Heart right ventricle (tissue), 16 donors: ENCODE measurements at places on chromosomes 1 and 21. TPM values are rescaled to one million over a fixed set of nuclear protein-coding genes. Genes with fewer than 3 reads are reported as not detected.

DNA sequence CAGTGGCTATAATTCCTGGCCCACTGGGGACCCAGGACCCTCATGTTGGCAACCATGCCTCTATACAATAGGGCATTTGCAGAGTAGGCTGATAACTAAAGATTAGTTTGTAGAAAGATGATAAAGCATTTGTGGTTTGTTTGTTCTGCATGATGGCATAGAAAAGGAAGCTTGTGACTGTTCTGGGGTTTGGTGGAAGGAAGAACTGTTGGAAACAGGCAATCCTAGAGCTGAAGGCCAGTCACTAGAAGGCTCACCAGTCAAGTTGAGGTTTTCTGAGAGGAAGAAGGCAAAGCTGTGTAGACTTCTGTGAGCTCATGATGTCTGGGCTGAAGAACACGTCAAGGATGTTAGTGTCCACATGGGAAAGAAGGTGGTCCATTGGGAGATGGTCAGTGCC lies 140.3 kb upstream of the VANGL1 start:
- no peak for DNase-seq
- H3K4me1 ChIP-seq: no peaks in the 10 kb centered on the region
- H3K36me3 ChIP-seq: no peaks in the 10 kb centered on the region
- no peak overlapping the region for H3K4me3 ChIP-seq

GRCh38 chr1:55164906-55165305 lies 50.3 kb downstream of the USP24 start:
- H3K4me3 ChIP-seq: no peak overlapping the region
- peaks cover 24% of the 10 kb centered on the region for H3K4me1 ChIP-seq
- H3K27ac ChIP-seq: no peak overlapping the region

Gene MAN1C1
- total RNA-seq: 18.8 TPM

Gene NTMT2
- 2.8 TPM for total RNA-seq

DNA sequence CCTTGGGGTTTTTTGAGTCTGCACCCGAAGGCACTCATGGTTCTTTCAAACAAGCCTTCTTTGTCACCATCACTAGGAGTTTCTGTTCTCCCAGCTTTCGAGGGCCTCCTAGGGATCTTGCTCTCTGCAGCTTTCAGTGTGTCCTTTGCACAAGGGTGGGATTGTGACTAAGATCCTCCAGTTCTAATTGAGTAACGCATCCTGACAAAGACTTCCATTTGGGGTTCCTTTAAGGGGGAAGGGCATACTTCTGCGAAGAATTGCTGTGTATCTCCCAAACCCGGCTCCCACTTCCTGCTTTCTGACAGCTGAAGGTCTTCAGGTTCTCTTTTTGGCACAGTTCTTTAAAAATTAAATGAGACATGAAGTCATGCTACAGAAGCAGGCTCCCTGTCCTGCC lies 139.4 kb downstream of the EDEM3 start:
- no peaks in the 10 kb centered on the region for H3K27me3 ChIP-seq
- H3K4me3 ChIP-seq: no peak overlapping the region
- no peaks in the 10 kb centered on the region for H3K36me3 ChIP-seq
- no peak overlapping the region for H3K27ac ChIP-seq

DNA sequence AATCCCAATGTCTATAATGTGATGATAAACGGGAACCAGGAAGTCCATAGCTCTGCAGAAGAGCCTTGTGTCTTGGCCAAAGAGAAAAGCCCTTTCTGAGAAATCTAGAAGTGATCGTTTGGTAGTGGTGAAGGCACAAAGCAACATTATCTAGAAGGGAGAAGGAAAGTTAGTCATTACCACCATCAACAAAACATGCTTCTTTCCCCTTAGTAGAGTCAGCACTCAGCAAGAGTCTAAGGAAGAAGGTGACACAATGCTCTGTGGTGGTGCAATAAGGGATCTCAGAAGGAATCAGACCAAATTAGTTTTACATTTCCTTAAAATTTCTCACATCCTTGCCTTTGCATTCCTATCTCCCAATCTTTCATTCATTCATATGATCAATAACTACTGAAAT lies 134.4 kb upstream of the PRDX6 start:
- H3K36me3 ChIP-seq: no peaks in the 10 kb centered on the region
- no peaks in the 10 kb centered on the region for H3K27me3 ChIP-seq
- DNase-seq: no peak

DNA sequence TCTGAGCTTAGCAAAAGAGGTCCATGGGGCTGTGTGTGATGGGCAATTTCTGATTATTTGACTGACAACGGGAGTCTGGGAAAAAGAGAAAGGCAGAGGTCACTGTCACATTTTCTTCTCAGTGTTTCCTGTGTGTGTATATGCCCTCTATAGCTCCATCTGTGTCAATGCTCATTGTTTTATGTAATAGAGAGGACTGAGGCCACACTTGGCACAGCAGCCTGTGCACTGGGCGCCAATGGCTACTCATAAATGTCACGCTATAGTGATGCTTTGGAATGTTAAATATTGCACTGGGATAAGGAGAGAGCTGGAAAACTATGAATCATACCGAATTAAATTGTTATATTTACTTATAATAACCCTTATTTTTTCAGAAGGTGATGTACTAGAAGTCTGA lies 365.4 kb downstream of the NEGR1 start:
- DNase-seq: no peak
- no peak overlapping the region for H3K4me3 ChIP-seq
- H3K4me1 ChIP-seq: no peaks in the 10 kb centered on the region
- no peaks in the 10 kb centered on the region for H3K36me3 ChIP-seq
- no peak overlapping the region for H3K27ac ChIP-seq

Gene TNNT2
- 7,112 TPM for total RNA-seq

GRCh38 chr1:173275496-173275895 lies 68.4 kb upstream of the TNFSF4 start:
- H3K36me3 ChIP-seq: no peaks in the 10 kb centered on the region
- H3K4me3 ChIP-seq: no peak overlapping the region
- H3K27ac ChIP-seq: no peak overlapping the region
- no peak for DNase-seq

Gene TPRG1L
- 44.8 TPM for total RNA-seq

DNA sequence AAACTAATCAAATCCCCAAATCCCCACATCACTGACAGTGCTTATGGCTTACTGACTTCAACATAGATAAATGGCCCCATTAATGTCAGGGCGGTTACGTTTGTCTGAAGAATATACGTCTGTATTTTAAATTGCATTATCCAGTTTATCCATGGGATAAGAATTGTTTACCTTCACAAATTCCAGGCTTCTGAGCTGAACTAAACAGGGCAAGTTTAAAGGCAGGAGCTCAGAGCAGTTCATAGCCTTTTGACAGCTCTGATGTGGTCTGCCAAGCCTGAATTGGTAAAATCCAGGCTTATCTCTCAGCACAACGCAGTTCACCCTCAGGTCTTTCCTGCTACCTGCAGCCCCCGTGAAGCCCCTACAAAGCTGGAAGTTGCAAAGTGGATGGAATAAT lies 79.5 kb upstream of the GREM2 start:
- no peaks in the 10 kb centered on the region for H3K4me1 ChIP-seq
- no peaks in the 10 kb centered on the region for H3K36me3 ChIP-seq
- no peaks in the 10 kb centered on the region for H3K27me3 ChIP-seq
- no peak overlapping the region for H3K27ac ChIP-seq

DNA sequence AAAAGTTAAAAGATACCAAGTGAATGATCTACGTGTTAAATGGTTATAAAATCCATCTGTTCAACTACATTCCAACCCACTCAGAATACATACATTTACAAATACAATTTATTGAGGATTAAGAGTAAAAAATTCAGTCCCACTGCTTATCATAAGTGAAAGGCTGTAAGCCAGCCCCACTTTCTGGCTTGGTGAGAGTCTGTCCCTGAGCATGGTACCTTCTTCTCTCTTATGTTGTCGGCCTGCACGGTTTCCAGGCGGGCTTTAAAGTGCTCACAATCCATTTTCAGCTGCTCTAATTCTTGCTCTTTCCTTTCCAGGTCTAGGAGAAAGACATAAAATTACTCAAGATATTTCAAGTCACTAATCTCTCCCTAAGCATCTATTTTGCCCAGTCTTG lies 15.2 kb downstream of the HSF2BP start:
- no peaks in the 10 kb centered on the region for H3K27me3 ChIP-seq
- no peak overlapping the region for H3K27ac ChIP-seq
- H3K4me1 ChIP-seq: peaks cover 7% of the 10 kb centered on the region
- no peaks in the 10 kb centered on the region for H3K36me3 ChIP-seq
- no peak overlapping the region for H3K4me3 ChIP-seq
- no peak for DNase-seq

GRCh38 chr1:147245586-147246021 lies 3.1 kb downstream of the CHD1L start:
- H3K27me3 ChIP-seq: no peaks in the 10 kb centered on the region
- H3K36me3 ChIP-seq: no peaks in the 10 kb centered on the region
- no peak overlapping the region for H3K4me3 ChIP-seq

Gene GUCA2A
- total RNA-seq: not detected
